Stromal cell of bone marrow (primary cell): ENCODE measurements at places on chromosomes 11 and 22.

- peak; percentile 32 for DNase-seq
Measured at GRCh38 chr11:115201111-115201792, 303.0 kb downstream of the CADM1 start.

DNA sequence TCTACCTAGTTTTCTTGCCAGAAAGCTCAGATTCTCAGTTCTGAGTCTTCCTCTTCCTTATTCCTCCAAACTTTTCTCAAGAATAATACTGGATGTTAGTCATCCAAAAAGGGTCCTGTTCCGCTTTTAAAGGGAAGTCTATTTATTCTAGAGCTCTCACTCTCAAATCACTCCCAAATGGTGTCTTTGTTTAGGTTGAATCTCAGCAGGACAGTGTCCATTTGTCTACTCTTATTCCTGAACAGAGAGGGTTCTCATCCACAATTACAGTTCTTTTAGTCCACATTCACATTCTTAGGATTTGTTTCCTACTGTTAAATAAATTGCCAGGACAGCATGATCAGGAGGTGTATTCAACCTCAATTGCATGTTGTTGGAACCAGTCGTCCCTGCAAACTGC is 61.3 kb downstream of the MUC15 start:
- DNase-seq = no peak

- DNase-seq = no peak
Measured at GRCh38 chr11:69982690-69983570, 95.2 kb upstream of the ANO1 start.

GRCh38 chr11:124209824-124210357 is 26.7 kb downstream of the OR10D3 start:
- DNase-seq = no peak

DNA sequence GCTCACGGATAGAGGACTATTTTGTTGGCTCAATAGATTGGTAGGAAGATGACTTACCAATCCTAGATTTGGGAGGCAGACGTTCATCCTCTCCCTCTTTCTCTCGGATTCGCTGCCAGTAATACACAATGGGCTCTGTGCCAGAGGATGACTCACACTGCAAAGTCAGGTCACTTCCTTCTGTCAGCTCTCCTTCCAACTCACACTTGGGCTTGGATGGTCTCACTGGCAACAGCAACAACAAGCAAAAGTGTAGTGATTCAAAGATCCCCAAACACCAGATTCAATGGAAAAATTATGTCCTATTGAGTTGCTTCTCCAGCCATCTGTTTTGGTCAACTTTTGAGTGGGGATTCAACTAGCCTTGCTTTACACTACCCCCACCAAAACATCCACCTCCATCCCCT is 21.7 kb upstream of the HSPA8 start:
- peak; percentile 99 for DNase-seq

- no peak for DNase-seq
Measured at GRCh38 chr11:92698742-92699141, 270.7 kb upstream of the MTNR1B start.

GRCh38 chr22:41873391-41873790 is 40.5 kb downstream of the SREBF2 start:
- no peak for DNase-seq

DNA sequence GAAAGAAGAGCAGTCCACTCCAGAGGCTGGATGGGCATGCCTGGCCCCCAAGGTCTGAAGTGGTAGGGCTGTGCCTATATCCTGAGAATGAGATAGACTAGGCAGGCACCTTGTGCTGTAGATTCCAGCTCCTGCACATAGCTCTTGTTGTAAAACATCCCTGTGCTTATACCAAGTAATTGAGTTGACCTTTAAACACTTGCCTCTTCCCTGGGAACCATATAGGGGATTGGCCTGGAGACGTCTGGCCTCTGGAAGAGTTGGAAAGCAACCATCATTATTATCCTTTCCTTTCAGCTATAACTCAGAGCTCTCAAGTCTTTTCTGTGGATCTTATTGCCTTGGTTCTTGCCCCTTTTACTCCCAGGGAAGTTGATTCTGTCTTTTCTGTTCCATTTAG is 15.1 kb downstream of the LIMK2 start:
- no peak for DNase-seq

DNA sequence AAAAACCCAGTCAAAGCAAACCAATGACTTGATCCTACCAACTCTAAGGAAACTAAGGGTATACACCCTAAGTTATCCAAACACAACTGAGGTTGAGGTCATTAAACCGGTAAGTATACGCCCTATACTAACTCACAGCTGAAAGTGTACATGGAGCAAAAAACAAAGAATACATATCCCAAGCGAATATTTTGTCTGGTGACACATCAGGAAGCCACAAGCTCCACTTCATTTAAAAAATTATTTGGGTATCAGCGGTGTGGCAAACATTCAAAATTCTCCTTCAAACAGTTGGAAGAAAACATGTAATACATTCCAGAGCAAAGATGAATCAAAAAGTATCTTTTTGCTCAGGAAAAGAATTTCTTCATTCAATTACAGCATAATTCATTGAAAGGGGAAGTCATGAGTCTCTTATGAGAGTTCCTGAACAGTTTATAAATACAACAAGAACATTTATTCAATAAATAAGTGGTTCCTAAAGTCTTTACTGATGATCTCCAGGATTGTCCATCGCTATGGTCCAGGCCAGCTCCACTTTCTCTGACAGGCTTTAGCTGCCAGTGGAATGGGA is 4.5 kb upstream of the JAML start:
- DNase-seq = peak; percentile 11

GRCh38 chr11:77085652-77086051 is 17.0 kb upstream of the OMP start:
- no peak for DNase-seq

GRCh38 chr11:72331761-72332160 is 87.8 kb upstream of the PHOX2A start:
- DNase-seq = no peak

GRCh38 chr22:23200898-23201297 is 20.6 kb downstream of the BCR start:
- DNase-seq = no peak

DNA sequence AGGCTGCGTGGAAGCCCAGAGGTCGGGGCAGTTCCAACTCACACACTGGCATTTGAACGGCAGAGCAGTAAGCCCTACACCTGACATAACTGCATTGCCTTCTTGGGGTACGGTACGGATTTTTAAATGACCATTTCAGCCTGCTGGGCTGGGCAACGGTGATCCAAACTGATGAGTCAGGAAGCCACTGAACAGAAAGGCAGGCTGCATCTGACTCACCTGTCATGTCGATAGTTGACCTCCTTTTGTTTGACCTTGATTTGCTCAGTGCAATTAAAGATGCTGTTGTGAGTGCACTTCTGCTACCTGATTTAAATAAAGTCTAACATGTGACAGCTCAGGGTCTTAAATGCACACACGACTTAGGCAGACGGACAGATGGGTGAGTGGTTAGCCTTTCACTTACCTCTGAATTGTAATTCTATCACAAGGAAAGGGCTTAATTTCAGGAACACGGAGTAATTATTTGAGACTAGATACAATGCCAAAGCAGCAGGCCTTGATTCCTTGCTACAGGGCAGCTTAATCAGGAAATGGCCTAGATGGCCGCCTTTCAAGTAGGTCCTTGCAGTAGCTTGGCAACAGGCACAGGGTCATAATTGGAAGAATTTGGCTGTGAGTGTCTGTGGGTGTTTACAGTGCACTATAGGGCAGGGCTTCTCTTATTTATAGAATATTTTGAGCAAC is 52.2 kb downstream of the BMAL1 start:
- DNase-seq = no peak

- DNase-seq = no peak
Measured at GRCh38 chr11:114384487-114384886, 15.8 kb downstream of the C11orf71 start.

- DNase-seq = no peak
Measured at GRCh38 chr22:49203091-49203858, 624.4 kb downstream of the BRD1 start.

- no peak for DNase-seq
Measured at GRCh38 chr22:29197096-29197495, 8.6 kb upstream of the EMID1 start.

- no peak for DNase-seq
Measured at GRCh38 chr11:24872186-24872585, 375.3 kb downstream of the LUZP2 start.

- DNase-seq = no peak
Measured at GRCh38 chr11:36750349-36750748, 152.3 kb upstream of the RAG2 start.

DNA sequence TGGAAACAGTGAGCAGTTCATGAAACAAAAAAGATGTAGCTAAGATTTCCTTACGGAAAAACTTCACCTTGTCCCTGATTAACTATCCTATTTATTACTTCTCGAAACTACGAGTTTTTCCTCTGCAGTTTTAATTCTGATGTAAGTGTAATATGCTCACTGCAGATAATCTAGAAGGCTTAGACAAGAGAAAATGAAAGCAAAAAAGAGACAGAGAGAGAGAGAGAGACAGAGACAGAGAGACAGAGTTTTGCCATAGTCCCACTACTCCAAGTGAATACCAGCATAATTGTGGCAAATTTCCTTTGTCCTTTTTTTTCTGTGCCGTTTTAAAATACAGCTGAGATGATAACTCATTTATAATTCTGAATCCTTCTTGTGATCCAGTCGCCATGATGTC is 24.8 kb downstream of the FSHB start:
- no peak for DNase-seq

DNA sequence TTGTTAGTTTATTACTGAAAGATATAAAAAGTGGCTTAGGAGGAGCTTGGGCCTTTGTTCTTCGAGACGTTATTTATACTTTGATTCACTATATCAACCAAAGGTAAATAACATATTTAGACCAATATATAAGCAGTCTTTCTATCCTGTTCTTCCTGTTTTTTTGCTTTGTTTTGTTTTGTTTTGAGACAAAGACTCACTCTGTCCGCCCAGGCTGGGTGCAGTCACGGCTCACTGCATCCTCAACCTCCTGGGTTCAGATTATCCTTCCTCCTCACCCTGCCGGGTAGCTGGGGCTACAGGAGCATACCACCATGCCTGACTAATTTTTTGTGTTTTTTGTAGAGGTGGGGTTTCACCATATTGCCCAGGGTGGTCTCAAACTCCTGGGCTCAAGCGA is 66.8 kb downstream of the ATM start:
- no peak for DNase-seq

DNA sequence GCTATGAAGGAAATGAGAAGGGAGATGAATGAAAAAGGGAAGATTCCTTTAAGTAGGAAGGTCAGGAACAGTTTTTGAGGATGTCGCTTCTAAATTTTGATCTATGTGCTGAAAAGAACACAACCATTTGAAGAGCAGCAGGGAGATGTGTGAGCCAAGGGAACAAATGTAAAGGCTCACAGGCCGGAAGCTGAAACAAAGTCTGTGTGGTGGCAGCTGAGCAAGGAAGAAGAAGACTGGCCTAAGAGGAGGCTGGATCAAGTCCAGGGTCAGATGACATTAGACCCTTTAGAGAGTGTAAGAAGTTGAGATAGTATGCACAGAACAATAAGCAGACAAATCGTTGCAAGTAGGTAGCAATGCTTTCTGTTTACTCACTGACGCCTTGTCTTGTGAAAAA is 1631.4 kb upstream of the TENM4 start:
- no peak for DNase-seq

- DNase-seq = peak; percentile 52
Measured at GRCh38 chr11:92480499-92480898, 255.9 kb downstream of the FAT3 start.

GRCh38 chr11:8023831-8024555 is 36.9 kb downstream of the EIF3F start:
- DNase-seq = no peak

- peak; percentile 50 for DNase-seq
Measured at GRCh38 chr11:44589301-44589700, 23.8 kb downstream of the CD82 start.

DNA sequence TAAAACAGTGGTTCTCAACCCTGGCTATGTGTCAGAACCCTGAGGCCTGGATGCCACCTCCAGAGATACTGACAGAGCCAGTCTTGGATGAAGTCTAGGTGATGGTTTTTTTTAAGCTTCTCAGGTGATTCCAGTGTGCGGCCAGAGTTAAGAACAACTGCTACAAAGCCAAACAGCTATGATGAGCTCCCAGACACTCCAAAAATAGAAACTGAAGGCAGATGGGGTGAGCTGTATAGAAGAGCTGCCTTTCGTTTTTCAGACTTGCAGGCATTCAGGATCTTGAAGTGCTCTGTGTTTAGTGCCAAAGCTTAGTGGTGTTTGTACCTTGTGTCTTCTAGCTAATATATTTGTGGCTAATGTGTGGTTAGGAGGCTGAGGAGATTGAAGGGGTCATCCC is 14.2 kb downstream of the SCUBE2 start:
- no peak for DNase-seq

GRCh38 chr11:35247863-35248262 is 108.9 kb downstream of the CD44 start:
- no peak for DNase-seq

DNA sequence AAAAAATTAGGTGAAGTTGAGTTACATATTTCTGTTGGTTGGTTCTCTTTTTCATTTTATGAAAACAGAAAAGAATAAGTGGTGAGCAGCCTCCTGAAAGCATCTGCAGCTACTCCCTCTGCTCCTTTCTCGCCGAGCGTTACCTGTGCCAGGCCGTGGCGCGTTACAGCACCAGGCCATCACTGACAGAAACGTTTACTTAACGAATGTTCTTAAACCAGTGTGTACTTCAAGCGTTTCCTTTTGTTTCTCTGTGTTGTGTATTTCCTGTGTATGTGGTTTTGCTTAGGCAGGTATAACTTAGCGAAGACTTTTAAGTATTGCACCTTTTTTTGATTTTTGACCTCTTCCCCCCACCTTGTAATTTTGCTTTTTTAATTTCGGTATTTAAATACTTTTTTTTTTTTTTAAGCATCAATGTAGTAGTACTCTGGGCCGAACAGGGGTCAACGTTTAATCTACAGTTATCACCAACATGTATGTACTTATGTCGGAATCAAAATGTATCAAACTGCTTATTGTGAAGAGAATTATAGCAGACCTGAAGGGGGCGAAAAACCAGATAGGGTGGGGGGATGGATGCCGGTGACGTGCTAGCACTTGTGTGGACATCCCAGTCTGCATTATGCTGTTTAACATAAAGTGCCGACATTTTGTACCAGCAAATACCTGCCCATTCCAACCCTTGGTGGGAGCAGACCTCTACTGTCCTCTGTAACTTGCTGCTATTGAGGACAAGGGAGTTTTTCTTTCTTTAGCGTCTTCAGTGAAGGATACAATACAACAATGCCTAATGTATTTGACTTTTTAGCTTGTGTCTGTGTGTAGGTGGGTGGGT is 21.6 kb upstream of the ADSL start:
- no peak for DNase-seq

DNA sequence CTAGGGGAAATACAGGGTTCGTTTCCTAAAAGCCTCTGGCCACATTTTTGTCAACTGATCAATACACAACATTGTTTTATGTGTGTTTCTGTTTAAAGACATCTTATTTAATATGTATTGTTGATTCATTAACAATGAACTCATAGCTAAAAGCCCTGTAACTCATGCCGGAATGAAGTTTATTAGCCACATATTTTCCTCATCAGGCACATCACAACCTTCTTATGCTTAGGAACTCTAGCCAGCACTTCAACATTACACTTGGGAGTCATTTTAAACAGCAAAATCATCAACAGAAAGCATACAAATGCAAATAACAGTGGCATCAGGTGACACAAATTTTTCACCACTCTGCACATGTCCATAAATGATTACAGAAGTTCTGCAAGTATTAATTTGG is 15.1 kb upstream of the BLID start:
- DNase-seq = no peak
